ENCODE measurements at places on chromosomes 6 and 20.

GRCh38 chr20:40652441-40652987, 36.5 kb downstream of the MAFB start:
- DNase-seq, result peak; percentile 44

DNA sequence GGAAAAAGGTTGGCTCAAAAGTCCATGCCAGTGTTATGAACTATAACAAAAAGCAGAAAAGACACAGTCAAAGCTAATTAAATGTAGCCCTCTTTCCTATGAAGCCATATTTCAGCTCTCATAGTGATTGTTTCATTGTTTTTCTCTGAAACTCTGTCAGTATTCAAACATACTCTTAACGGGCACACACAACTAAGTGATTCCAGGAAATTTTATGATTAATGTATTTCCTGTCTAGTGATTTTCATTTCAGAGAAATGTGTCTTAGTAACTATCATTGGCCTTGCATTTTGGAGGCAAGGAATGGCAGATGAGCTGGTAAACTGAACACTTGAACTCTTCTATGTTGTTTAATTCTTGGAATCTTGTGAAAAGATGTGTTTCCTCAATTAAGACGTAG, 68.0 kb downstream of the CLVS2 start:
- DNase-seq, result no peak

GRCh38 chr6:130027948-130028347, 9.6 kb downstream of the L3MBTL3 start:
- DNase-seq, result no peak

- DNase-seq, result no peak
Measured at GRCh38 chr20:39877788-39878187, 811.2 kb downstream of the MAFB start.

DNA sequence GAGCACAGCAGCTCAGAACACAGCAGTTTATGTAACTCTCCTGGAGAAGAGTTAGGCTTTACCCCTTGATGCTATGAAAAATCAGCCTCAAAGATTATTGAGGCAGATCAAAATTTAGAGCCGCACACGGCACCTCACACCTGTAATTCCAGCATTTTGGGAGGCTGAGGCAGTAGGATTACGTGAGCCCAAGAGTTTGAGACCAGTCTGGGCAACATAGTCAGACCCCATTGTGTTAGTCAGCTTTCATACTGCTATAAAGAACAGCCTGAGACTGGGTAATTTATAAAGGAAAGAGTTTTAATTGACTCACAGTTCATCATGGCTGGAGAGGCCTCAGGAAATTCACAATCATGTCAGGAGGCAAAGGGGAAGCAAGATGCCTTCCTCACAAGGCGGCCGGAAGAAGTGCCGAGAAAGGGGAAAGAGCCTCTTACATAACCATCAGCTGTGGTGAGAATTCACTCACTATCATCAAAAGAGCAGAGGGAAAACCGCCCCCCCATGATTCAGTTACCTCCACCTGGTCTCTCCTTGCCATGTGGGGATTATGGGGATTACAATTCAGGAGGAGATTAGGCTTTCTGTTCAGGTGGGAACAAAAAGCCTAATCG, 87.7 kb downstream of the SGK1 start:
- DNase-seq, result no peak

GRCh38 chr6:4017058-4017739, 61.7 kb downstream of the FAM217A start:
- no peak for DNase-seq

- no peak for DNase-seq
Measured at GRCh38 chr6:154572556-154572955, 62.1 kb upstream of the CNKSR3 start.

DNA sequence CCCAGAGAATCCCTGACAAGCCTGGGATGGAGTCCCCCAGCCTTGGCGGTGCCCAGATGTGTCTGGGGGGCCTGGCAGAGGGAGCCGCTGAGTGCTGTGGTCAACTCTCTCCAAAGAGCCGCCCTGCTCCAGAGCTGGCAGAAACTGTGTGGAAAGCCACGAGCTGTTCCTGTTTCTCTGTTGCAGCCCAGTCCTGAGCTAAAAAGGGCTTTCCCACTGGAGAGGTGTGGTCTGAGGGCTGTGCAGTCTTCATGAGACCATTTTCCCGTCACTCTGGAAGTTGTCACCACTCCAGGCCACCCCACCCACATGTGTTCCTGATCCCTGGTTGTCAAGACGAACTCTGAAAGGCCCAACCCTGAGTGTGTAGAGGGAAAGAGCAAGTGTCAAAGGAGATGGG, 99.7 kb upstream of the KCNK16 start:
- DNase-seq, result no peak

DNA sequence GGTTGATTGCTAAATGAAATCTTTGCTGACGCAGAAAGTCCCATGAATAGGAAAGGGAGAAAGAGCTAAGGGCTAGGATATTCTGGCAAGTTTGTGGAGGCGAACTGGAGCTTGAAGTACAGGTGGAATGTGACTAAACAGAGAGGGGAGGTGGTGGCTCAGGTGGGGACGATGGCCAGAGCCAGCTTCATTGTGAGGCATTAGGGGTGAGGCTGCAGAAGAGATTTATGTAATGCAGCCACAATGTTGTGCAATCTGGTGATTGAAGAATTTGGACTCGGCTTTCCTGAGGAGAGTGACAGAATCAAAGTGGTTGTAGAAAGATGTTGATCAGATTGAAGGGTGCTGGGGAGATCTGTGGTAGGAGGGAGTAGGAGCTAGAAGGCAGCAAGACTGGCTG, 42.9 kb upstream of the SPACA1 start:
- DNase-seq, result peak; percentile 8

DNA sequence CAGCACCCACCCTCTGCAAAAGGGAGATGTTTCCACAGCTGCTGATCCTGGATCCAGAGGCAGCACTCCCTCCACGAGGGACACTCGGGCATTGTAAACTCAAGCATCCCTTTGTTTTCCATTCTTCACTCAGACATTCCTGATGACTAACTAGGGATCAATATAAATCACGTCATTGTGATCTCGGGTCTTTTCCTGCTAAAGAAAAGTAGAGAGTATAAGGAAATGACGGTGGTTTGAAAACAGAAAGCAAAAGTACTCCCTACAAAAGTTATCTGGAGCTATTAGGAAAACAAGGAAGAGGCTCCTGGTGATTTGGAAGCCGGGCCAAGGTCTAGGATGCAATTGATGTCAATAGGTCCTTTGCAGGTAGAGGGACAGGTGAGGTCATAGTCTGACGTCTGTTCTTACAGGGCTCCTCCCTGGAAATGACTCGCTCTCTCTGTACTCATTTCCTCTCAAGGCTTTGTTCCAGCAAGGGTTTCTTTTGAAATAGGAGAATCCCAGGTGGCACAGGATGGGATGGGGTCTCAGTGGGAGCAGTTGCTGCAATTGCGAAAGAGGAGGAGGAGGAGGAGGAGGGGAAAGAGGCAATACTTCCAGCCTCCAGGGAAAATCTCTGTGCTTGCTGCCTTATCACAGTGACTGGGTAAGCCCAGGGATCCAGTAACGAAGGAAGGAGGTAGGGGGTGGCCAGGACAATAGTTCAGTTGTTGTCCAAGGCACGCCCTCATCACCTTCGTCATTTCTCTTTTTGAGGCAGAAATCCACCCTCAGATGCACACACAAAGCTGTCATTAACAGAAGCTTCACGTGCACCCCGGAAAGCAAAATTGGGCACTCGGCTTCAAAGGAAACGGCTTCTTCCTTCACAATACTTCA, 222.8 kb downstream of the LY86 start:
- peak; percentile 46 for DNase-seq

GRCh38 chr6:87803791-87804190, 101.8 kb upstream of the AKIRIN2 start:
- no peak for DNase-seq

DNA sequence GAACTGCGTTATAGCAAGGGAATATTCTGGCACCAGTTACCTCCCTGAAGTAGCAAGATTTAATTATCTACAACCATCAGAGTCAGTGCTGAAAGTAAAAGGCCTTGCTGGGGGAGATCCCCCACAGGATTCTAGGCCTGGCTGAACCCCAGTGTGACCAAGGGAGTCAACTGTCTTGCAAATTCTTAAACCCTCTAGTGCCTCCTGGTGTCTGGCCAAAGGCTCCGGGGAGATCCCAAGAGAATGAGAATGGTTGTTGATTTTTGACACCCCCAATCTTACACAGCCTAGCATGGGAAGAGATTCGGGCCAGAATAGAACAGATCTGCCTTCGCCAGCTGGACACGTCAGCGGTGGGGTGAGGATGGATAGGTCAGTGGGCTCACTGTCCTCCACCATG, 179.4 kb downstream of the ERMARD start:
- peak; percentile 2 for DNase-seq

DNA sequence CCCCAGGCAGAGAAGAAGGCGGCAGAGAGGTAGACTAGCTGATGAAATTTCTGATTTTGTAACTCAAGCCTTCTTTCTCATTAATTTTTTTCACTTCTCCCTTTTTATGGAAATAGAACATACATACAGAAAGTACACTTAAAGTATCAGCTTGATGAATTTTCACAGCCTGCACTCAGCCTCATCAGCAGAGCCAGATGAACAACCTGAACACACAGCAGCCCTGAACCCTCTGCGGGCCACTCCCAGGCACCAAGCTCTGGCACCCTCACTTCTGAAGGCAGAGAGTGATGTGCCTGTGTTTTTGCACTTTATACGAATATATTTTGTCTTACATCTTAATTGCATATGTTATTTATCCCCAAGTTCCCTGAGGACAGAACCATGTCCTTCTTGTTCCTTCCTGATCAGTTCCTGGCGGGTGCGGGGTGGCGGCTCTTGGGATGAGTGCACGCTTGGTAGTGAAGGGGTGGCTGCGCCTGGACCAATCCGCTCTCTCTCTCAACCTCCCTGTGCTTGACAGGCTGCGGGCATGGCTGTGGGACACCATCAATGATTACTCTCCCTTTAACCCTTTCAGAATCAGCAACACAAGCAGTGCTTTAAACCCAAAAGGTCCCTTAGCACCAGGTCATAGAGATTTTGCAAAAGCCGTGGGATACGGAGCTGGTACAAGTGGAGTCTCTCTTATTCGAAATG, 34.8 kb upstream of the AFDN start:
- DNase-seq, result no peak

DNA sequence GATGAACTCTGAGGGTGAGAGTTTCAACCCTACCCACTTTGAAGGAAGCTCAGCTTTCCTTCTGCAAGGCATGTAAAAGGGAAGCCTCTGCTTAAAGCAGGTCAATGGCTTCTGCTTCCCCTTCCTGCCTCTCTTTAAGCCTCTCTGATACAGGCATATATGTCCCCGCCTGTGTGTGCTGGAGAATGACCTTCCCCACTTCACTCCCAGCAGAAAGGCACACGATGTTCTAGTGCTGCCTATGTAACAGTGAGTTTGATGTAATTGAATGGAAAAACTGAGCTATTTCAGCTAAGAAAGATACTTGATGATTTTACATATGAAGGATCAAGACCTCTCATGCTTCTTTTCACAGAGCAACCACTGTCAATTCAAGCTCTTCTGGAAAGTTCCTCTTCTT, 632.2 kb downstream of the HACE1 start:
- DNase-seq, result peak; percentile 9

DNA sequence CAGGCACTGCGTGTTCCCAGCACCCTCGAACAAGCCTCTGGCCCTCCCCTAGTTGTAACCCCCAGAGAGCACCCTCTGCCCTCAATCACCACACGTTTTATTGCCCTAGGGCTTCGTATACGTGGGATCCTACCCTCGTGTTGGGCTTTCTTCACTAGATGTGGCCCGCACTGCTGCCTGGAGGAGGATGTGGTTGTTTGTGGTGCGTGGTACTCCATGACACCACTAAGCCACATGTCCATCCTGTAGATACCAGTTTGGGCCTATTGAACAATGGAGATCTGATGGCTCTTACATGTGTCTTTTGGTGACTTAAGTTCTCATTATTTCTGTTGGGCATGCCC, 17.0 kb downstream of the SLC2A4RG start:
- no peak for DNase-seq

DNA sequence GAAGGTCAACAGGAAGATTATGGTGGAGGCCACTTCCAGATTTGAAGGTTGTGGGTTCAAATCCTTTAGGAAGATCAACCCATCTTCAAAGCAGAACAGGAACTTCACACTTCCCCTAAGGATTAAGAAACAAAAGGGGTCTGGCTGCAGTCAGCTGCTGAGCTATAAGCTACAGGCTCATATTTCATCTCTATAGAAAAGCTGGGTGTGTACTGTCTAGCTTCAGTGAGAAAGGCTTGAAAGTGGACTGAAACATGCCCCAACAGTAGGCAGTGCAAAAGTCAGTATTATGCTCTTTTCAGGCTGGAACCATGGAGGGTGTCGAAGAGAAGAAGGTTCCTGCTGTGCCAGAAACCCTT, 60.1 kb upstream of the SPDEF start:
- DNase-seq, result no peak

GRCh38 chr20:34143951-34144350, 31.9 kb upstream of the EIF2S2 start:
- DNase-seq, result peak; percentile 18

DNA sequence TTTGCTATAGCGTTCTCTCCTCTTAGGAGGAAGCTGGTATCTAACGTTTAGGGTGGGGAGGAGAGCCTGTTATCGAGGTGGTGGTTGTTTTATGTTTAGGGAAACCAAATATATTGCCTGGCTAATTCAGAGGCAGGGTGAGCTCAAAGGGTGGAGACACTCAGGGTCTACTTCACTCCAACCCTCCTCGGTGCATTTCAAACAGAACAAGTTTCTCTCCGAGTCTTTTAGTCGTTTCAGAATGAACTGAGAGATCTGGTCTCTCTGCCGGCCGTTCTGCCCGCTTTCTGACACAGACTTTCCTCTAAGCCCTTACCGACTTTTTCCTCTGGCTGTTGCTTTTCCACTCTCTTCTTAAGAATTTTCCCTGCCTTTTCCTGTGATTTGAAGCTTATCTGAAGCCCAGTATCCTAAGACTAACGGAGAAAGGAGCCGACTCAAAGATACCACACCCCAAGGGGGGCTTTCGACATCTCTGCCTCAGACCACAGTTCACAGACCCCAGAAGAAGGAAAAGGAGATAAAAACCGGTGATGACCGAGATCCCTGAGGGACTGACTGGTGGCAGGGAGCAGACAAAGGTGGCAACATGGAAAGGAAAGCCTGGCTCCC, 865 bp downstream of the STK38 start:
- DNase-seq, result peak; percentile 50

- DNase-seq, result no peak
Measured at GRCh38 chr6:159431750-159432149, 261.3 kb downstream of the SOD2 start.

DNA sequence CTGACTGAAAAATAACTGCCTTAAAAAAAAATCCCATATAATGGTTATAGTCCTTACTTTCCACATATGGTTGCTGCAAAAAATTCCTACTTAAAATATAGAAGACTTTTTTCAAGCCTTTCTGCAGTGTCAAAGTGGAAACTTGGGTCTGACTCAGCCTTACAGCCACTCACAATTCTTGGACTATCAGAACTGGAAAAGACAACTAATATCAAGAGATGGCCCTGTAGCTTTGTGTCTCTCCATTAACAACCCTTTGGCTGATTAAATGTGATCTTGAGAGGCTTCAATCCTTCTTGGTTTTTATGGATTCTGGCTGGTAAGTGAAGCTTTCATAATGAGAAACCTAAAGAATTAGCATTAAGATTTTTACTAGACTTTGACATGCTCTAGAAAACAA, 307.8 kb downstream of the RNGTT start:
- no peak for DNase-seq

GRCh38 chr6:34709386-34709785, 12.8 kb upstream of the ILRUN start:
- peak; percentile 62 for DNase-seq
